Fibroblast of the aortic adventitia (primary cell): ENCODE measurements at places on chromosomes 3 and 15. TPM values are rescaled to one million over a fixed set of nuclear protein-coding genes. Genes with fewer than 3 reads are reported as not detected.

LRRC49 gene
- 12.0 and 25.2 TPM in 2 replicates for total RNA-seq

CCDC66 gene
- 21.1 and 36.0 TPM in 2 replicates for total RNA-seq

DISP2 gene
- total RNA-seq, result 0.08 and 0.36 TPM in 2 replicates

ONECUT1 gene
- total RNA-seq, result not detected in 2 replicates

ZNF860 gene
- total RNA-seq, result 0.33 and 1.2 TPM in 2 replicates

MYO5C gene
- total RNA-seq, result 0.36 TPM in 1 of 2 replicates, not detected in the other

RGMA gene
- total RNA-seq, result 3.1 and 6.1 TPM in 2 replicates

DNA sequence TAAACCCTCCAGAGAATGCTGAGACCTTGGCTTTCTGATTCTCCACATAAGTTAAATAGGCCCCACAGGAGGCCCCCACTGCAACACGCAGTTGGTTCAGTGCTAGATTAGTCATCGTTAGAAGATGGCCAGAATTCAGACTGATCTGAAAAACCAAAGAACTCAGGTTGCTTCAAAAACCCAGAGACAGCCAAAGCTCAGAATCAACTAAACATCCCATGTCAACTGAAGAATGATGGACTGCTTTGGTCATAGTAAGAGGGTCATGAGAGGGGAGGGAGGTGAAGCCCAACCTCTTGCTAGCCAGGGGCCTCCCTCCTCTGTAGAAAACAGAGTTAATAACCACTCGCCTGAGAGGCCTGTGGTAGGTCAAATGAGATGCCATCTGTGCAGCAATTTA, 93.1 kb downstream of the AKAP13 start:
- peak; percentile 65 for DNase-seq

- no peak for DNase-seq
Measured at GRCh38 chr3:129059311-129059958, 1.1 kb upstream of the GP9 start.

GRCh38 chr3:152229692-152230091, 39.0 kb upstream of the MBNL1 start:
- DNase-seq, result no peak

- DNase-seq, result no peak
Measured at GRCh38 chr15:20353966-20354883, 187.4 kb downstream of the GOLGA6L6 start.

DNA sequence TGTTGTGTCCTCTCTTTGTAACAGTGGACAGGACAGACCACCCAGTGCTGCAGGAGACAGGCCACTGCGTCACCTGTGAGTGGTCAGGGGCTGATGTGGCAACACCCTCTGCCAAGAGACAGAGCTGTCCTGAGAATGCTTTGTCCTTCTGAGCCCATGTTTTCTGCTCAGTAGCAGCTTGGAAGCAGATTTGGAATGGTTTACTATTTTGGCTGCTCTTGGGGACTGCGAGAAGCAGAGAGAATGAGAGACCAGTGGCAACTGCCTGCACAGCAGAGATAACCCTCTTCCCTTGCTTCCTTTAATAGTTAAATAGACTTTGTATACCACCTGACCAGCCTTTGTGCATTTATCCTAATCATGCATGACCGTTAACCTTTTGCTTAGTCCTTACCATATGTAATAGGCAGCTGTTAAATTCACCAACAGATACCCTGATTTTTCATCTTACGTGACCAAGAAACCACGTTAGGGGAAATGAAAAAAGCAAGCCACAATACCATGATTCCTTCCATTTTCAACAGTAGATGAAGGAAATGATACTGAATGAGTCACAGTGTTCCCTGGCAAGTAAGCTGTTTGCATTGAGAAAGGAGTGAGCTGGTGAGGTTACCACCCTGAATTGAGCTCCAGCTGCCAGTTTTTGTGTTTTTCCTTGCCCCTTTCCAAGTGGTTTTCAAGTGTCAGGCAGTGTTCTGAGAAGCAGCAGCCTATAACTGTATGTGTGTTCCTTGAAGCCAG, 35.5 kb downstream of the B3GALNT1 start:
- peak; percentile 83 for DNase-seq

DNA sequence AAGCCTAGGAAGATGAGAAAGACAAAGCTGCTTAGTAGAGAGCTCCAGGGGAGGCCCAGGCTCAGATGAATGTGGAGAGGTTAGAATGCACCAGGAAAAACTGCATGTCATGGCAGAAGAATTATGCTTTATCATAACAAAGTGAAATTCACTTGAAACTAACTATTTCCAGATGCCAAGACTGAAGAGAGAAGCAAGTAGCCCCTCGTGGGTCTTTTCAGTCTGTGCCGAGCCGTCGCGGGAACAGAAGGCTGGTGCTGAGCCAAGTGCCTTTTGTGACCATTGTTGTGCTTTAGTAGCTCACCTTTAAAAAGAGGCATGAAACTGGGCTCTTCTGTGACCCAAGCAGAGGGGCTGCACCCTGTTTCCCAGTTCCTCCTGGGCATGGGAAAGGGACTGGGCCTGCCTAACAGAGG, 73.2 kb downstream of the CHDH start:
- DNase-seq, result peak; percentile 76

DNA sequence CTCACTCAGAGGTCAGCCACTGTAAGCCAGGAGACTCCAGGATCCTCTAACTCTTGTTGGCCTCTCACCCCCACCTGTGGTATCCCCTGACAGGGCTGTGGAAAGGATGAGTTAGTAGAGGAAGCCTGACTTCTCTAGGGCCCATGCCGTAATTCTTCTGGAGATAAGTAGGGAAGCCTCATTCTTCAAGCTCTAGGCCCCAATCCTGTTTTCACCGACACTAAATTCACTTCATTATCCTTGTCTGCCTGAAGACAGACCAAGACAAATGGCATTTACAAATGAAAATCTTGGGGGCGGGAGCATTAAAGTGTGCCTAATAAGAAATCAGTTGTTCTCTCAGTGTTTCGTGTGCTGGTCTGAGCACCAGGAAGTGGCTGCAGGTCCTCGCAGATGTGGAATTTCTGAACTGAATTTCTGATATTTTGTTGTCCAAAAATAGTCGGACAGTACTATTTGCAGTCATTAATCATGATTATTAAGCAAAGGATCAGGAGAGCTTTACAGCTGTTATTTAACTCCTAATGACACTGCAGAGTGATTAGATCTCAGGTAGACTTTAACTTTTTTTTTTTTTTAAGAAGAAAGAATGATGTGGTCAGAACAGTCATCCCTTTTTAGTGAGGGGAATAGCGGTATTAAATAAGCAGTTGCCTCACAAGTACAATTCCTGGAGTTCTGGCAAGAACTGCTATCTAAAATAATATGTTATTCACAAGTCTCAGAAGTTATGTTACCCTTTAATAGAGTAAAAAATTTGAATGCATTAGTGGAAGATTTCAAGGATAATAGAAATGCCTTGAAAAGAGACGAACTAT, 58.4 kb downstream of the RBMS3 start:
- DNase-seq, result peak; percentile 53

- DNase-seq, result peak; percentile 98
Measured at GRCh38 chr15:75666823-75667501, 19.2 kb downstream of the SNX33 start.

- peak; percentile 95 for DNase-seq
Measured at GRCh38 chr3:5017925-5018531, 38.8 kb downstream of the BHLHE40 start.

DNA sequence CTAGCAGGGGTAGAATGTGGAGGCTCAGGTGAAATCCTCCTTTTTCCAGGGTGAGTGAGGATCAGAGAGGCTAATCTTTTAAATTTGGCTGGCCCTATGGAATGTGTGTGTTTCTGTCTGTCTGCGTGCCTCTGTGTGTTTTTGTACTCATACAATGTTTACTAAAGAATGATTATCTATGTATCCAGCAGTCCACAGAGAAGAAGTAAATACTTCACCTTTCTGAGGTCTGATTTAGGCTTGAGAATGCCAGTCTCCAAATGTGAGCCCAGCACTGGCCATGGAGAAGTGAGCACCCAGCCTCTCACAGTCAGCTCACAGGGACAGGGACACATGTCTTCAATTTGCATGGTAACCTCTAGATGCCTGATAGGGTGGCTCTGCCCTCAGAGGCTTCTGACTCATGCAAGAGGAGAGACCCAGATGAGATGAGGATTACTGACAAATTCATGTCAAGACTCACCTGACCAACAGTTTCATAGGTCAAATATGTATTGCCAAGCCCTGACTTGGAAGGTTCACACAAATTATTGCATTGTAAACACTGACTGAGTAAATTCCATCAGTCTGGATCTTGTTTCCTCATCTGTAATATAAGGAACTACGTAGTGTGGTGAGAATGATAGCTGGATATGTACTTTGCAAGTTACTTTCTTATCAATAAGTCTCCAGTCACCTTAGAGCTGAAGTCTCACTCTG, 31.0 kb downstream of the ENTPD3 start:
- DNase-seq, result no peak

- DNase-seq, result peak; percentile 57
Measured at GRCh38 chr15:39321977-39322376, 258.9 kb upstream of the THBS1 start.

DNA sequence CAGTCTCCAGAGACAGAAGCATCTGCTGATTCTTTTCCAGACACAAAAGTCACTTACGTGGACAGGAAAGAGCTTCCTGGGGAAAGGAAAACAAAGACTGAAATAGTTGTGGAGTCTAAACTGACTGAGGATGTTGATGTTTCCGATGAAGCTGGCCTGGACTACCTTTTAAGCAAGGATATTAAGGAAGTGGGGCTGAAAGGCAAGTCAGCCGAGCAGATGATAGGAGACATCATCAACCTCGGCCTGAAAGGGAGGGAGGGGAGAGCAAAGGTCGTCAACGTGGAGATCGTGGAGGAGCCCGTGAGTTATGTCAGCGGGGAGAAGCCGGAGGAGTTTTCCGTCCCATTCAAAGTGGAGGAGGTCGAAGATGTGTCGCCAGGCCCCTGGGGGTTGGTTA, 25.4 kb downstream of the SYNM start:
- DNase-seq, result no peak

GRCh38 chr3:107525644-107526305, 3.0 kb downstream of the BBX start:
- DNase-seq, result peak; percentile 5
